T-helper 9 cell (primary cell): ENCODE measurements at places on chromosomes 4 and X.

DNA sequence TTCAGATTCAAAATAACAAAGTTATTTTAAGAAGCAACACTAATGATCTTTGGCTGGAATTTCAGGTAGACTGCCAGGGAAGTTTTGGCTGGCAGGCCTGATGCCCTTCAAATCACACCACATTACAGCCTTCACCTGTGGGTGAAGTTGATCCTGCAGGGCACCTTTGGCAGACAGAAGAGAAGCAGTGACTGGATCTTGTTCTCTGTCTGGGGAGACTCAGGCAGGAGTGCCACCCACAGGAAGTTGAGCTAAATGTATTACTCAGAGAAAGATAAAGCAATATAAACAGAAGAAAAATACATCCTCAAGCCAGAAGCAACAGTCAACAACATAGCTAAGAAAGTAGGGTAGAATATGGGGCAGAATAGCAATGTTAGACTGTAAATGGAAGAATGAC is 12.8 kb upstream of the CFAP299 start:
- DNase-seq = no peak

DNA sequence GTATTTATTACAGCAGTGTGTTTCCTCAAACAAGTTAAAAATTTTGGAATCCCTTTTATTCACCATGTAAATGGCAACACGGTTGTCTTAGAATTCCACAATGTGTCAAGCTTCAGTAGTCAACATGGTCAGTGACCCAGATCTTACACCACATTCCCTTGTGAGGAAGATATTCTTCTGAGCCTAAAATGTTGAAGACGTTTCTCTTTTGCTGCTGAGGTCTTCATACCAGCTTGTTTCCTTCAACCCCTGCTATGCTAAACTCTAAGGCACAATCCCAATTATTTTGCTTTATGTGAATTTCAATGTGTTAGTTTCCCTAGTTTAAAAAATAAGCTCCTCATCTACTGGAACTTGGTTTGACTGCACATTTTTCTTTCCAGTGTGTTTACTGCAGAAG is 17.6 kb upstream of the LDB2 start:
- no peak for DNase-seq

GRCh38 chrX:24260842-24261550 is 52.9 kb downstream of the SUPT20HL2 start:
- no peak for DNase-seq

DNA sequence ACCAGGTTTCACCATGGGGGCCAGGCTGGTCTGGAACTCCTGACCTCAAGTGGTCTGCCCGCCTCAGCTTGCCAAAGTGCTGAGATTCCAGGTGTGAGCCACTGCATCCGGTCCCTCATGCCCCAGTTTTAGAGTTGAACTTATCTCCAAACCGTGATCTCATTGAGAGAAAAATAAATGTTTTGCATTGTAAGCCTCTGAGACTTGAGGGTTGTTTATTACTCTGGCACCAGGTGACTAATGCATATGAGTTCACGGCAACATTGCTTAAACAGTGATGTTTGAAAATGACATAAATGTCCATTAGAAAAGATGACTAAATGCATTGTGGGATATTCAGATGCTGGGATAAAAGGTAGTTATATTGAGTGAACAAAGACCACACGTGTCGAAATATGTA is 22.9 kb upstream of the FAT1 start:
- DNase-seq = no peak

- DNase-seq = no peak
These were observed 33.8 kb upstream of the SPANXN1 start for GRCh38 chrX:145213504-145213903.

- no peak for DNase-seq
These were observed 12.8 kb upstream of the TASL start for GRCh38 chrX:30590368-30590767.

DNA sequence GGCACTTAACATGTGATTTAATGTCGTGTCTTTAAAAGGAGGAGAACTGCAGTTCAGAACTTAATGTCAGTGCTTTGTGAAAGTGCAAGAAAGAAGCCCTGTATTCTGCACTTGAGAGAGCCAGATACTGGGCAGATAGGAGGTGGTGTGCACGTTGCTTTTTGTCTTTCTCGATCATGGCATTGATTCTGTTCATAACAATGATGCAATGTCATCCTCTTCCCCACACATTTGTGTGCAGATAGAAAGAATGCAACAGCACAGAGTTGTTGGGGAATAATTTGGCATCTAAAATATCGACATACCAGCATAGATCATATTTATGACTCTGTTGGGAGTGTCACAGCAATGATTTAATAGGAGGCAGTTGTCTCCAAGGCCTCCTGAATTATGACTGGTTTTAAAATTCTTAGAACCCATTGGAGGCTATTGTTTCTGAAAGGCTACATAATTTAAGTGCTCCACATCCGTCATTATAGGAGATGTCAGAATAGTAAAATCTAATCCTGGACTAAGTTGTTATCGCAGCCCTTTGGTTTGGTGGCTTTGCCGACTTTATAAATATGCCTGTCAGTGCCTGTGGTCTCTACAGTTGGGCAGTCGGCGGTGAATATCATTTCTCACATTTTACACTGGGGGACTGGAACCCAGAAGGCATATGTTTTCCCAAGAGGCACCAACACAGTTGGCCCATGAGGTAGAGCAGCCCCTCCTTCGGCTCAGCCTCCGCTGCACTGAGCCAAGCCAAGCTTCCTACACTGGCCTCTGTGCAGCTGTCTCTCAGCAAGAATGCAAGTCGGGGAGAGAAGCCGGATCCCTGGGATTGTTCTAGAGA is 124.9 kb downstream of the PTTG2 start:
- no peak for DNase-seq

- no peak for DNase-seq
These were observed 328.0 kb downstream of the PPP3CA start for GRCh38 chr4:101019313-101019712.

DNA sequence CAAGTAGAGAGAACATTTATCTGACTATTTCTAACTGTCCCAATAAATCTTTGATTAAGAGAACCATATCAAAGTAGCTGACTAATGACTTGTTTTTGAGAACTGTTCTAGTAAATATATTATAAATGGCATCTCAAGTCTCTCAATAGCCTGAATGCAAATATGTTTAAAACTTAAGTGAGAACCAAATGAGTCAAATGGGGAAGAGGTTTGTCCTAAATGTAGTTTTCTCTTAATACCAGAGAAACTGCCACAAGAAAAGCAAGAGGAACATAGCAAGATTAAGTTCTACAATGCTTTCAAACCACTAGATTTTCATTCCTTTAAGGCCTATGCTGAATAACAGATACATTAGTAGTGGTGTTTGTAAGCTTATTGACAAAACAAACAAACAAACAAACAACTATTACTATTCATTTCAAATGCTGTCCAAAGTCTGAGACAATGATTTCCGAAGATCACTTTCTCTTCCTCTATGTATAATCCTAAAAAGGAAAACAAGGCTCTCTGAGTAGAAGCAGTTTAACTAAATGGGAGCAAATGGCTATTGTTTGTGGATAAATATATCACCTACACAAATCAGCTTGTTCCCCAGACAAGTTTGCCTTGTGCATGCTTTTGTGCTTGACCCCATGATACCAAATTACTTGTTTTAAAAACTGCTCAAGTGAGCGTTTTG is 408.4 kb upstream of the EMCN start:
- no peak for DNase-seq

GRCh38 chr4:2820216-2820982 is 23.2 kb upstream of the ADD1 start:
- no peak for DNase-seq

DNA sequence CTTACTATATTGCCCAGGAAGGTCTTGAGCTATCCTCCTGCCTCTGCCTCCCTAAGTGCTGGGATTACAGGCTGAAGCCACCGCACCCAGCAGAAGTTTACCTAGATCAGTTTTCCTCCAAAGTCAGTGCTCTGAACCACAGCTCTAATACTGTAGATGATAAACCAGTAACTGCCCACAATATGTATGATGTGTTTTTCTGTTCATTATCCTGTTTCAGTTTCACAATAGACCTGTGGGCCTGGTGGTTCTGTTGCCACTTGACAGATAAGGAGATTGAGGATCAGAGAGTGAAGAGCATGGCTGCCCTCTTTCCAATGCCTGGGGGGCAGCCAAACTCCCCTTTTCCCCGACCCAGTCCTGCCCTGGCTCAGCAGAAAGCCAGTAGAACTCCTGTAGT is 87.0 kb downstream of the EFNB1 start:
- no peak for DNase-seq

GRCh38 chr4:61877893-61878292 is 677.8 kb downstream of the ADGRL3 start:
- no peak for DNase-seq

GRCh38 chr4:94463771-94464170 is 12.0 kb downstream of the PDLIM5 start:
- no peak for DNase-seq

- DNase-seq = no peak
These were observed 7.5 kb downstream of the TSC22D3 start for GRCh38 chrX:107768051-107768450.

GRCh38 chrX:66039944-66040343 is at the start of gene VSIG4:
TSS of gene VSIG4 (minus strand) at chrX:66040080. CDS start at chrX:66039998, 82 bp downstream.
- no peak for DNase-seq

DNA sequence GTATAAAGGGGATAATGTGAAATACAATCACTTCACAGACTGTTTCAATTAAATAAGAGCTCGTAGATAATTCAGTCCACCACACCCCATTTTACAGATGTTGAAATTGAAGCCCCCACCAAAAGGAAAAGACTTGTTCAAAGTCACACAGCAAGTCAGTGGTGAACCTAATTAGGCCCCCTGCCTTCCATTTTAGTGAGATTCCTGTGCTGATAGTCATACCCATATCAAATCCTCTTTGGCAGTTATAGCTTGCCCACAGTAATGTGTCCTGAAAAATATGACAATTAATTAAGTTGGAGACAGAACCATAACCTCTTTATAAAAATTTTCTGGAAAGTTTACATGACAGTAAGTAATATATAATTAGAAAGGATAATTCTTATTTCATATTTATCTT is 58.0 kb downstream of the AR start:
- DNase-seq = no peak

- no peak for DNase-seq
These were observed 427.0 kb upstream of the CPEB2 start for GRCh38 chr4:14575289-14575688.

GRCh38 chr4:147840838-147841738 is 109.2 kb downstream of the ARHGAP10 start:
- DNase-seq = no peak
